ENCODE measurements at places on chromosomes 5 and 9. TPM values are rescaled to one million over a fixed set of nuclear protein-coding genes. Genes with fewer than 3 reads are reported as not detected.
A peak's percentile ranks its signal among the peaks of the same experiment; 100 is the strongest.

- H3K4me1 ChIP-seq = peaks cover 16% of the 10 kb centered on the region
- DNase-seq = peak; percentile 55
- peak overlapping the region; percentile 48 for H3K4me3 ChIP-seq
- no peaks in the 10 kb centered on the region for H3K27me3 ChIP-seq
Observed at GRCh38 chr5:40616781-40617180, 62.9 kb upstream of the PTGER4 start.

The FRMD3 gene
- polyA plus RNA-seq = 0.36 TPM

GRCh38 chr5:135203019-135203418 lies 169.0 kb upstream of the PITX1 start:
- peaks cover 50% of the 10 kb centered on the region for H3K27me3 ChIP-seq
- H3K27ac ChIP-seq = no peak overlapping the region
- DNase-seq = no peak
- H3K4me1 ChIP-seq = no peaks in the 10 kb centered on the region
- H3K4me3 ChIP-seq = no peak overlapping the region

DNA sequence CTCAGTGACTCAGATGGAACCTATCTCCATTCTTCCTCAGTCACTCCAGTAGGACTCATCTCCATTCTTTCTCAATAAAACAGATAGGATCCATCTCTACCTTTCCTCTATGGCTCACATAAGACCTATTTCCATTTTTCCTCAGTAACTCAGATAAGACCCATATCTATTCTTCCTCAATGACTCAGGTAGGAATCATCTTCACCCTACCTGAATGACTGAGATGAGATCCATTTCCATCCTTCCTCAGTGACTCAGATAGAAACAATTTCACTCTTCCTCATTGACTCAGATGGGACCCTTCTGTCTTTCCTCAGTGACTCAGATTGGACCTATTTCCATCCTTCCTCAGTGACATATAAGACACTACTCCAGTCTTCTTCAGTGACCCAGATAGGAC lies 165.1 kb downstream of the FBXO4 start:
- no peak for DNase-seq
- no peaks in the 10 kb centered on the region for H3K27me3 ChIP-seq
- H3K27ac ChIP-seq = no peak overlapping the region
- peaks cover 7% of the 10 kb centered on the region for H3K36me3 ChIP-seq

- H3K4me3 ChIP-seq = no peak overlapping the region
- H3K27ac ChIP-seq = no peak overlapping the region
- no peaks in the 10 kb centered on the region for H3K27me3 ChIP-seq
Observed at GRCh38 chr9:129373361-129373760, 195.3 kb upstream of the IER5L start.

The INSL6 gene
- polyA plus RNA-seq = 0.22 TPM

DNA sequence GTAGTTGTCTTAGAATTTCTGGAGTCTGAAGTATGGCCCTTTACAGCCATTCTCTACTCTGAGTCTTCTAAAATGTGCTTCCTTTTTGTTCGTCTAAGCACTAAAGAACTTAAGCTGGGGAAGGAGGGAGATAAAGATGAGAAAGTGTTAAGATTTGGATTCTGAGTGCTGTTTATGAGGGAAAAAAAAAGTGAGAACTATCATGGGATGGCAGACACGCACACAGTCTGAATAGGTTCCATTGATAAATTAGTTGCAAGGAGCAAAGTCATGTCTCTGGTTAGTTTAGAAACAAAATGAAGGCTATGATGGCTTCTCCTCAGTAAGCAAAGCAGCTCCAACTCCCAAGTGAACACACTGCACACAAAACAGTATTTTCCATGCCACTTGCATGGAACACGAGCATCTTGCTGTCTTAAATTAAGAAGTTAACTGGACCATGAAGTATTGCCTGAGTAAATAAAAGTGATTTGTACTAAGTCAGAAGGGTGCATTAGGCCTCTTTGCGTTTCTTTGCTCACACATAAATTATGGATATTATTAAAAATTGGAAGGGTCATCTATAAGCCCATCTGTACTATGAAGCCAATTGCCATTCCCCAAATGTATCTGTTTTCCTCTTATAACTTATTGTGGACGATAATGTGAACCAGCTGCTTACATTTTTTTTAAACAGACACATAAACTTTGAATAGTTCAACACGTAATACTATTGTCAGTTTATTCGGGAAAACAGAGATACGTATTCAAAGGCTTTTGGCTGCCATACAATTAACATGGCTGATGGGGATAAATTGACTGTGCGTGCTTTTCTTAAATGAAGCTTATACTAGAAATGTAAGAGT lies 199.3 kb downstream of the SGCD start:
- H3K4me1 ChIP-seq = no peaks in the 10 kb centered on the region
- no peak overlapping the region for H3K27ac ChIP-seq
- no peaks in the 10 kb centered on the region for H3K36me3 ChIP-seq
- no peak for DNase-seq
- H3K4me3 ChIP-seq = no peak overlapping the region

The GTF2H2 gene
- polyA plus RNA-seq = 12.8 TPM

- no peak overlapping the region for H3K27ac ChIP-seq
- DNase-seq = no peak
- H3K4me3 ChIP-seq = no peak overlapping the region
- H3K4me1 ChIP-seq = peaks cover 5% of the 10 kb centered on the region
- no peaks in the 10 kb centered on the region for H3K27me3 ChIP-seq
Observed at GRCh38 chr9:73135394-73135793, 16.3 kb upstream of the ANXA1 start.

DNA sequence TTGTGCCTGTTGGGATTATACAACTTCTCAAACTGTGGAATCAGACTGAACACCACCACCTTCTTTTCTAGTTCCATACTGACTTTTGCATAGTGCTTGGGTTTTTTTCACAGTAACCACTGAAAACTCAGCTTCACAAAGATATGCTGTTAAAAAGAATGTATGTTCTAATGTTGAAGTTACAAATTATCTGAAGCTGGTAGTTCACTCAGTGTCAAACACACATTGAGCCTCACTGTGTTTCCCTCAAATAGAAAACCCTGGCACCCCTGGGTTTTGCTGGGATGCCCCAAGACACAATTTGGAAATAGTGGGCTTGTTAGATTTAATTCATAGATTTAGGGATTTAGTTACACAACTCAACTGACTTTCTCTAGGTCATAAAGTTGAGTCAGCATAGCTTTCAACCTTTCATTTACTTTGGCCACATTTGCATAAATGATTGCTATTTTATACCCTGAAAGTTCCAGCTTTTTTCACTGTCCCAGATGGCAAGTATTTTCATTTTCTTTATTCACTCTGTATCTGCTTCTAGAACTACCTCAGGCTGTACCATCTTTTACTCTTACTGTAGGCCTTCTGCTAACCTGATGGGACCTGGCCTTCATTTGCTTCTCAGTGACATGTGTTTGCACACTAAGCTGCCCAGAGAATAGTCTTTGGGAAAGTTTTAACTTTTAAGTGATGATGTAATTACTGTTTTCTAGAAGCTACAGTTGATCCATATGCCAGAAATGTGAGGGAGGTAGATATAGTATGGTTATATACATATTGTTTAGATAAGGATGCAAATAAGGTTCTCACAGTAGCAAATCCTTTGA lies 115.1 kb downstream of the CDC42SE2 start:
- DNase-seq = peak; percentile 29
- H3K36me3 ChIP-seq = peaks cover 16% of the 10 kb centered on the region
- H3K27me3 ChIP-seq = no peaks in the 10 kb centered on the region
- peak overlapping the region; percentile 97 for H3K27ac ChIP-seq

The CBY3 gene
- polyA plus RNA-seq = not detected

The FAM163B gene
- polyA plus RNA-seq = not detected

DNA sequence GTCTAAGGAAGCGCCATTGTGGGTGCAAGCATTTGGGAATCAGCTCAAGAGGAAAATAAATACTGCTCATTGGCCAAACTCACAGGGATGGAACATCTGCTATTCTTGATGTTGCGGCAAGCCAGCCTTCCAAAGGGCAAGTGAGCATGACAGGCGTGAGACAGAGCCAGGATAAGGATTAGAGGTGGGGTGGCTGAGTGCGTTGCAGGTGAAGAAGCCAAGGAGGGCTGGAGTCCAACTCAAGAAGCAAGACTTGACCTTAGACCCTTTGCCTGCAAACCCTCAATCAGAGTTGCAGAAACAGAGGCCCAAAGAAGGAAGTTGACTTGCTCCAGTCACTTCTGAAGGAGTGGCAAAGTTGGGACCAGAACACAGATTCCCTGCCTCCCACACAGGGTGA lies 79.4 kb downstream of the WWC1 start:
- H3K4me3 ChIP-seq = no peak overlapping the region
- H3K27ac ChIP-seq = no peak overlapping the region
- peaks cover 3% of the 10 kb centered on the region for H3K27me3 ChIP-seq

DNA sequence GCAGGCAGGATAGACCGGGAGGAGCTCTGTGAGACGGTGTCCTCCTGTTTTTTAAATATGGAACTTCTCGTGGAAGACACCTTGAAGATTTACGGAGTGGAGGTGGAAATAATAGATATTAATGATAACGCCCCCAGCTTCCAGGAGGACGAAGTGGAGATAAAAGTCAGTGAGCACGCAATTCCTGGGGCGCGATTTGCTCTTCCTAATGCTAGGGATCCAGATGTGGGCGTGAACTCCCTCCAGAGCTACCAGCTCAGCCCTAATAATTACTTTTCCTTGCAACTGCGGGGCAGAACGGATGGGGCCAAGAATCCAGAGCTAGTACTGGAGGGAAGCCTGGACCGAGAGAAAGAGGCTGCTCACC lies 621 bp downstream of the PCDHGA11 start:
- no peak for DNase-seq
- H3K4me3 ChIP-seq = peak overlapping the region; percentile 84
- H3K27ac ChIP-seq = no peak overlapping the region
- no peaks in the 10 kb centered on the region for H3K4me1 ChIP-seq

DNA sequence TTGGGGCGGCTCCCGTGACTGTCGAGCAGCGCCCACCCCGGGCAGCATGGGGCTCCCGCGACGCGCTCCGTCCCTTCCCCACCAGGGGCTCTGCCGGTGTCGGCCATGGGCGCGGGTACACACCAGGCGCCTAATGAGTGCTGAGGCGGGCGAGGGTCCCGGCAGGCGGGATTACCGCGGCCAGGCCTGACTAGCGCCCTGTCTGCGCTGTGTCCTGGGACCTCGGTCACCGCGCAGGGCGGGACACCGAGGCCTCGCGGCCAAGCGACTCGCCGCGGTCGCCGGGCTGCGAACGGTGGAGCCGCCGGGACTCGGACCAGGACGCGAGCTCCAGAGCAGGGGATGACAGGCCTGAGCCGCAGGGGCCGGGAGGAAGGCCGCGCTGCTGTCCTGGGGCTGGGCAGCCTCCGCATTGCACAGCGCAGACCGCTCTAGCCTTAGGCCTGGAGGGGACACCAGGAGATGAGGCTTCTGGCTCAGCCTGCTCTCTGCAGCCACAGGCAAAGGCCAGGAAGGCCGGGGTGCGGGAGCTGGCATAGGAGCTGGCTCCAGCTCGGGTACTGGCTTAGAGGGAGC lies 14.1 kb downstream of the LCN10 start:
- H3K27ac ChIP-seq = peak overlapping the region; percentile 92
- H3K4me1 ChIP-seq = peaks cover 69% of the 10 kb centered on the region
- no peaks in the 10 kb centered on the region for H3K27me3 ChIP-seq
- H3K4me3 ChIP-seq = peak overlapping the region; percentile 60

DNA sequence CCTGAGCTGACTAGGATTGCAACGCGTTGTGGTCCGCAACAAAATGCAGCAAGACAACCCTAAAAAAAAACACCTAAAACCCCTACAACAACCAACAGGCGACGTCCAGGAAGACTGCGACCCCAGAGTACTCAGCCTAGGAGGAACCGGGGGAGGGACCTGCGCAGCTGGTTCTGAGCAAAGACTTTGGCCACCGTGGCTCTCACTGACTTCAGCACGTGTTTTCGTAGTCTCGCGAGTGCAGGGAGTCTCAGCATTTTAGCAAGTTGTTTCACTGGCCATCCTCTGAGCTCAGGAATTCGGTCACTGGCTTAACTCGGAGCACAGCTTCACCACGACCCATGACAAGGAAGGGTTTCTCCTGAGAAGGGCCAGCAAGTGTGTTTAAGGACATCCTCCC lies 8.6 kb upstream of the ZDHHC11 start:
- H3K4me1 ChIP-seq = peaks cover 3% of the 10 kb centered on the region
- DNase-seq = no peak
- H3K27ac ChIP-seq = no peak overlapping the region

DNA sequence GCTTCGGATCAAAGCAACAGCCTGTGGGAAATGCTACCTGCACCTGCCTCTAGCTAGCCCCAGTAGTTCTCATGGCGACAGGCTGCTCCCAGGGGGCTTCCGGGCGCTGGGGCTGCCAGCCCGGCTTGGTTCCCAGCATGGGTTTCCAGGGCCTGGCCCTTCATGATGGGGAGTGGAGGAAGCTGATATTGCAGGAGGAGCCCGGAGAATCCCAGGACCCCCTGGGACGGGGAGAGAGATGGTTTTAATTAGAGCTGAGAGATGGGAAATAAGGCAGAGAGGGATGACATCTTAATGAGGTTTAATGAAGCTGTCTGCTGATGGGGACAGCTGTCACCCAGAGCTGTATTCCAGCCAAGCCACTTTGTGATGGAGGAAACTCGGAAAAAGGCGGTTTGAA lies 78.6 kb downstream of the CFAP77 start:
- H3K27me3 ChIP-seq = peaks cover 66% of the 10 kb centered on the region
- H3K4me1 ChIP-seq = peaks cover 3% of the 10 kb centered on the region
- no peak overlapping the region for H3K4me3 ChIP-seq
- no peak for DNase-seq

GRCh38 chr5:173498286-173498685 lies 118.2 kb downstream of the BOD1 start:
- peaks cover 27% of the 10 kb centered on the region for H3K27me3 ChIP-seq
- no peak for DNase-seq
- H3K4me1 ChIP-seq = no peaks in the 10 kb centered on the region
- no peak overlapping the region for H3K27ac ChIP-seq

The RICTOR gene
- polyA plus RNA-seq = 3.9 TPM

The LRRC19 gene
- 0.37 TPM for polyA plus RNA-seq

- H3K4me3 ChIP-seq = peak overlapping the region; percentile 67
- H3K36me3 ChIP-seq = no peaks in the 10 kb centered on the region
- H3K4me1 ChIP-seq = peaks cover 39% of the 10 kb centered on the region
Observed at GRCh38 chr5:76547891-76548524, 75.2 kb downstream of the F2RL2 start.

DNA sequence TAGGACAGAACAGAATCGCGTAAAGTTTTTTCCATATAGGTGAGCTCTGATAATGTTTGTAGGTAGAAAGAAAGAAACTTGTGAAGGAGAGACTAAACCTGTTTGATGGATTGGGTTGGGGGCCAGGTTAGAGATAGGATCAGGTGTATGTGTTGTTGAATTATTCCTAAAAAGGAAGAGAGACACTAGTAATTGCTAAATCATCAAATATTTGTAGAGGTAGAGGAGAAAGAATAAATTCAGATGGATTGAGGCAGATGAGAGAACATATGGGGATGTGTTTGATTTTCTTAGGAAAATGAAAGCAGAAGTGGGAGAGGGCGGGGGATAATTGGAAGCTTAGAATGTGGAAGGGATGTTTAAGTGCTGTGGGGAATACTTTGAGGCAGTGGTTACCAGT lies 7.7 kb downstream of the ZCCHC7 start:
- H3K36me3 ChIP-seq = no peaks in the 10 kb centered on the region
- no peak overlapping the region for H3K4me3 ChIP-seq
- no peak overlapping the region for H3K27ac ChIP-seq
- H3K27me3 ChIP-seq = no peaks in the 10 kb centered on the region
- no peak for DNase-seq

Measured in naive B cell (primary cell).